ENCODE measurements at places on chromosomes 5 and 9. TPM values are rescaled to one million over a fixed set of nuclear protein-coding genes. Genes with fewer than 3 reads are reported as not detected.

- DNase-seq: no peak
Observed at GRCh38 chr9:136640171-136641111, 22.3 kb upstream of the EGFL7 start.

Gene BASP1
- 41.0 TPM for total RNA-seq

Gene KCNV2
- not detected for total RNA-seq

Gene SYNPO
- 6.8 TPM for total RNA-seq

DNA sequence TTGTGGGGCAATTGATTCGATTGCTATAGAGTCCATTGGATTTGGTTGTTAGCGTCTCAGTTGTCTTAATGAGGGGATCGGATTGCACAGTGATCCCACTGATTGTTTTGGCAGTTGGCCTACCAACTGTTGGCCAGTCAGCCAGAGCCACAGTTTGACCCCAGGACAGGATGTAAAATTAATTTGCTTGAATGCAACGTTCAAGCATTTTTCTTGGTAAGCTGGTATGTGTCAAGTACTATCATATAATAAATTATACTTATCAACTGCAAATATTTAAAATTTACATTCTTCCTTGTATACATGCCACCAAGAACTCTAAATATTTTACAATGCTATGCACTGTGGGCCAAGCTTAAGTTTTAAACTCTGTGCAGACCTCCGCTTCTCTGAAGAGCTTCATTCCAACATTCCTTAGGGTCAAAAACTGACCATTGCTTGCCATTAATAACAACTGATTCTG lies 80.4 kb upstream of the OSMR start:
- DNase-seq: no peak

All from urinary bladder (tissue), 4 donors.